Parietal lobe (tissue), 2 donors: ENCODE measurements at places on chromosomes 7 and 10. TPM values are rescaled to one million over a fixed set of nuclear protein-coding genes. Genes with fewer than 3 reads are reported as not detected.

The TLX1 gene
- total RNA-seq = not detected

The LIPM gene
- total RNA-seq = not detected

The UNCX gene
- total RNA-seq = not detected

The PILRA gene
- 3.8 TPM for total RNA-seq

The ATOH7 gene
- 0.94 TPM for total RNA-seq
